ENCODE measurements at places on chromosomes 12 and 14. TPM values are rescaled to one million over a fixed set of nuclear protein-coding genes. Genes with fewer than 3 reads are reported as not detected.
A peak's percentile ranks its signal among the peaks of the same experiment; 100 is the strongest.

DNA sequence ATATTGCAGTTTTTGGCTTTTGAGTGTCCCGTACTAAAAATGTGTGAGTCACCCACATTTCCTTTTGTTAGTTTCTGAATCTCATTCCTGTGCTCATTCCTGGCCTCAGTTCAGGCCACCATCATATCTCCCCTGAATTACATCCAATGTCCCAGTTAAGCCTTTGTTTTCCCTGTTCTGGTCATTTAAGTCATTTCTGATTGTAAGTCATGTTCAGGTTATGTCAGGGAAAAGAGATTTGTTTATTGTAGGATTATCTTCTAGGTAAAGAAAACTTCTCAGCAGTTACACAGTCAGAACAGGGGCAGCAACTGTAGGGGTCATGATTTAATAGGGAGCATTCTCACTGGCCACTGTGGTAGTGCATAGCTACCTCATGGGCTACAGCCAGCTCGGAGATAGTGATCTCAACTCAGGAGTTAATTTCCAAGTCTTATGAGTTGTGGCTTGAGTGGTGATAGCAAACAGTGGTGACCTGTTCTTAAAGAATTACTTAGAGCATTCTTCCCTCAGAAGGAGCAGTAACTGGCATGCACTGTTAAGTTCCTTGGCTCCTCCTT lies 6.7 kb downstream of the DDX47 start:
- no peak overlapping the region for H3K4me3 ChIP-seq
- H3K4me1 ChIP-seq = peaks cover 59% of the 10 kb centered on the region
- H3K27me3 ChIP-seq = no peaks in the 10 kb centered on the region
- no peak overlapping the region for H3K27ac ChIP-seq
- no peak for DNase-seq

DNA sequence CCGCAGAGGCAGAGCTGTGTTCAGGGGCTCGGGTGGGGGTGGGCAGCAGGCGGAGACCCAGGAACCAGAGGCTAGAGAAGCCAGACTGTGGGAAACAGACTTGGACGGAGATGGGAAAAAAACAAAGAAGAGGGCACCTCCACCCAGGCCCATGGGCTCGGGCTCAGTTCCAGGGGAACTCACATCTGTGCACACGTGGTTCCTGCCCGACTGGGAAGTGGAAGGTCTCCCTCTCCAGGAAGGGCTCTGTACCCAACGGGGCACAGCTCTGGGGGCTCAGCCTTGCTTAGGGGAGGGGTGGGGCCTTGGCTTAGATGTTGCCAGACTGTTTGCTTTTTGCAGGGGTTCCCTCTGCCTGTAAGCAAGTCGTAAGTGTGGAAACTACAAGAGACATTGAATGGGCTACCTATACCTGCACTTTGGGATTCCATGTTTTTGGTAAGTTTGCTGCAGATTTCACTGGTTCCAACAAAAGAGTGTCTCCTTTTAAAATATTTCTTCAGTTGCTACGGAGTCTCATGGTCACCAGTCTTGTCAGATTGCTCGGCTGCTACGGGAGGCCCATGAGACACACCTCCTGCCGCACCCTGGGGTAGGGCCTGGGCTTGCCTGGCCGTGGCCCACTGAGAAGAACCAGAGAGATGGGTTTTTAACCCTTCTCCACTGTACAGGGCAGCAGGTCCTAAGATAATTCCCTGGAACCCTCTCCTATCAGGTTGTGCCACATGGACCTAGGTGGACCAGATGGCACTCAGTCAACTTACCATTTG lies 127.6 kb upstream of the EVL start:
- no peak overlapping the region for H3K4me3 ChIP-seq
- DNase-seq = no peak
- H3K36me3 ChIP-seq = peaks cover 60% of the 10 kb centered on the region
- H3K27ac ChIP-seq = no peak overlapping the region
- H3K27me3 ChIP-seq = no peaks in the 10 kb centered on the region

GRCh38 chr12:13250416-13250815 lies 53.9 kb downstream of the EMP1 start:
- H3K27me3 ChIP-seq = no peaks in the 10 kb centered on the region
- H3K4me3 ChIP-seq = no peak overlapping the region
- H3K4me1 ChIP-seq = no peaks in the 10 kb centered on the region
- no peaks in the 10 kb centered on the region for H3K36me3 ChIP-seq

GRCh38 chr14:87199381-87199780 lies 793.6 kb downstream of the GALC start:
- no peak overlapping the region for H3K27ac ChIP-seq
- H3K4me3 ChIP-seq = no peak overlapping the region
- H3K36me3 ChIP-seq = no peaks in the 10 kb centered on the region
- no peaks in the 10 kb centered on the region for H3K27me3 ChIP-seq
- no peaks in the 10 kb centered on the region for H3K4me1 ChIP-seq

- no peak overlapping the region for H3K4me3 ChIP-seq
- no peak for DNase-seq
- peaks cover 89% of the 10 kb centered on the region for H3K36me3 ChIP-seq
- H3K27ac ChIP-seq = no peak overlapping the region
- H3K4me1 ChIP-seq = no peaks in the 10 kb centered on the region
These were observed 122.3 kb downstream of the MON2 start for GRCh38 chr12:62588916-62589315.

DNA sequence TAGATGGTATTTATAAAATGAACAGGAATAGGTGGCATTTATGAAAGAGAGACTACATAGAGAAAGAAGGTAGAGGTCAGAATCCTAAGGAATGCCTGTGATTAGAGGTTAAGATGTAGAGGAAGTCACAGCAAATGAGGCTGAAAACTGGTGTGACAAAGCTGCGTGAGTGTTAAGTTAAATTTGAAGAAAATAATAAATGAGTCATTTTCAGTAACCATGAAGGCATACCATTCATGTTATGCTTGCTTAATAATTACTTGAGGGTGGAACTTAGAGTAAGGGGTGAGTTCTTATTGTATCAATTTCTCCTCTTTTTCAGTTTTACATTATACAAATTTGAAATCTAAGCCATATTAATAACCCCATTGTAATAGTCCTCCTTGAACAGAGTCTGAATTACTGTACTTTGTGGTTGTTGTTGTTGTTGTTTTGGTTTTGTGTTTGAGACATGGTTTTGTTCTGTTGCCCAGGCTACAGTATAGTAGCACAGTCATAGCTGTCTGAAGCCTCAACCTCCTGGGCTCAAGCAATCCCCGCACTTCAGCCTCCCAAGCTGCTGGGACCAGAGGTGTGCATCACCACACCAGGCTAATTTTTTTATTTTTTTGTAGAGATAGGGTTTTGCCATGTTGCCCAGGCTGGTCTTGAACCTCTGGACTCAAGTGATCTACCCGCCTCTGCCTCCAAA lies 761.5 kb downstream of the GALC start:
- H3K4me3 ChIP-seq = no peak overlapping the region
- no peaks in the 10 kb centered on the region for H3K27me3 ChIP-seq
- H3K36me3 ChIP-seq = no peaks in the 10 kb centered on the region
- no peaks in the 10 kb centered on the region for H3K4me1 ChIP-seq
- H3K27ac ChIP-seq = no peak overlapping the region

GRCh38 chr14:68749487-68750475 lies 43.1 kb downstream of the ZFP36L1 start:
- H3K4me3 ChIP-seq = no peak overlapping the region
- H3K36me3 ChIP-seq = no peaks in the 10 kb centered on the region
- no peaks in the 10 kb centered on the region for H3K4me1 ChIP-seq
- DNase-seq = peak; percentile 47
- no peaks in the 10 kb centered on the region for H3K27me3 ChIP-seq

- no peaks in the 10 kb centered on the region for H3K27me3 ChIP-seq
- peaks cover 12% of the 10 kb centered on the region for H3K4me1 ChIP-seq
- no peak overlapping the region for H3K4me3 ChIP-seq
These were observed 101.0 kb downstream of the DERA start for GRCh38 chr12:16012117-16012516.

GRCh38 chr12:79455286-79455685 lies 235.5 kb downstream of the PAWR start:
- H3K4me1 ChIP-seq = peaks cover 21% of the 10 kb centered on the region
- peak; percentile 20 for DNase-seq
- H3K4me3 ChIP-seq = no peak overlapping the region
- no peaks in the 10 kb centered on the region for H3K36me3 ChIP-seq
- no peak overlapping the region for H3K27ac ChIP-seq
- no peaks in the 10 kb centered on the region for H3K27me3 ChIP-seq

DNA sequence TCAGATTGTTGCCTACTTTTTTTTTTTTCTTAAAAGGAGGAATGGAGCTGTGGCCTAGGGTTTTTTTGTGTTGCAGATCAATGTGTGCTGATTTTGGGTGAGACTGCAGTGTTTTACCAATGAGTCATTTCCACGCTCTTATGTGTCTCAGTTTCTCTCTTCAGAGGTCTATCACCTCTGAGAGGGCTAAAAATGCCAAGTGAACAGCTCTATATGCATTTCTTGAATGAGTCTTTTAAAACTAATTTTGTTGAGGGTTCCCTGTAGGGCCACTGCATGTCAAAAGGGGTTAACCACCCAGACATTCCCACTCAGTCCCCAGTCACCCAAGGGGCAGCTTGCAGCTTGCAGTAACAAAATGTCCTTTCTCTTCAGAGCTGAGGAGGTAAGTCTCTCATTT lies 24.3 kb upstream of the GLIPR1L2 start:
- no peak overlapping the region for H3K4me3 ChIP-seq
- no peaks in the 10 kb centered on the region for H3K27me3 ChIP-seq
- H3K27ac ChIP-seq = no peak overlapping the region
- H3K36me3 ChIP-seq = no peaks in the 10 kb centered on the region

DNA sequence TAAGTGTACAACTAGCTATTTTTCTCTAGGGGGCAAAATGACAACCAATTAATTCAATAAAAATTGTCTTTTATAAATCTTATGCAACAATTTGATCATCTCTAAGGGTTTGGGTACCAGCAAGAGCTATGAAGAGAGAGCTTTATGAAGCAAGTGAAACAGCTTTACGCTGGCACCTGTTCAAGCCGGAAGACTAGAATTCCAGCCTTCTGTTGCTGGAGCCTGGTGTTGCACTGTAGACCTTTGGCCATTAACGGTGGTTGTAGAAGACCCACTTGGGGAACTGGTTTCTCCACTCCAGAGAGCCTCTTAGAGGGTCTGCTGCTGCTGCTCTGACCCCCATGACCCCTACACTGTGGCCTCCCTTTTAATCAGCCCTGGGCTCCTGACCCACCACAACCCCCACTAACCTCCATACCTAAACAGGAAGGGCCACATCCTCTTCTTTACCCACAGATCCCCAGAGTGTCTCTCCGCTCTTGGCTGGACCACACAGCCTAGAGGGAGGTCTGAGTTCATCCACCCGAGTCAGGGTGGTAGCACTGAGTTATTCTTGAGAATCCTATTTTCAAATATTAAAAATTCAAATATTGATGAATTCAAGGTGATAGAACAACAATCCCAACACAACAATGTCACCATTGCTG lies 54.6 kb upstream of the STON2 start:
- H3K36me3 ChIP-seq = no peaks in the 10 kb centered on the region
- no peak for DNase-seq
- H3K4me1 ChIP-seq = no peaks in the 10 kb centered on the region
- H3K27ac ChIP-seq = no peak overlapping the region

The WNT1 gene
- total RNA-seq = not detected

The TPI1 gene
- 359 TPM for total RNA-seq

The TAS2R31 gene
- not detected for total RNA-seq

Data from stomach (tissue), 19 donors.